A549 (cell line): ENCODE measurements at places on chromosomes 16 and 17.
A peak's percentile ranks its signal among the peaks of the same experiment; 100 is the strongest.

- no peak for DNase-seq
Observed at GRCh38 chr16:17291289-17291688, 179.5 kb downstream of the XYLT1 start.

GRCh38 chr17:47946929-47947397 is 5.6 kb downstream of the PNPO start:
- DNase-seq: peak; percentile 100

DNA sequence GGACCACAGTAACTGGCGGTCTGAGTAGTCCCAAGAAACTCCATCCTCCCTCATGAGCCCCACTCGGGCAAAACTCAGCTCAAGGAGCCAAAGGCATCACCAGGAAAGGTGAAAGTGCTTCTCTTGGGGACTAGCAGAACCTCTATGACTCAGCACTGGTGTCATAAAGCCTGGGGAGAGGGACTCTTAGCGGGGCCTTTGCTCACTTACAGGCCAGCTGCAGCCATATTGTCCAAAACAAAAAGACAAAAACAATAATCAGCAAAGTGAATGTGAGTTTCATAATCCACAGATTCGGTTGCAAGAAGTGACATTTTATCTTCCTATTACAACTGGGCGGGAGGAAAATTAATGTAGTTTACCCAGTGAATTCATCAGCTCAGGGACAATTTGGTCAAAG is at the start of gene TEKT5:
Gene TEKT5, minus strand, starts transcription at position 101 of the 400 bp plus-strand sequence. Its CDS starts 57 bp downstream, at position 44.
- no peak for DNase-seq

- DNase-seq: no peak
Observed at GRCh38 chr16:52411011-52411410, 135.9 kb downstream of the TOX3 start.

DNA sequence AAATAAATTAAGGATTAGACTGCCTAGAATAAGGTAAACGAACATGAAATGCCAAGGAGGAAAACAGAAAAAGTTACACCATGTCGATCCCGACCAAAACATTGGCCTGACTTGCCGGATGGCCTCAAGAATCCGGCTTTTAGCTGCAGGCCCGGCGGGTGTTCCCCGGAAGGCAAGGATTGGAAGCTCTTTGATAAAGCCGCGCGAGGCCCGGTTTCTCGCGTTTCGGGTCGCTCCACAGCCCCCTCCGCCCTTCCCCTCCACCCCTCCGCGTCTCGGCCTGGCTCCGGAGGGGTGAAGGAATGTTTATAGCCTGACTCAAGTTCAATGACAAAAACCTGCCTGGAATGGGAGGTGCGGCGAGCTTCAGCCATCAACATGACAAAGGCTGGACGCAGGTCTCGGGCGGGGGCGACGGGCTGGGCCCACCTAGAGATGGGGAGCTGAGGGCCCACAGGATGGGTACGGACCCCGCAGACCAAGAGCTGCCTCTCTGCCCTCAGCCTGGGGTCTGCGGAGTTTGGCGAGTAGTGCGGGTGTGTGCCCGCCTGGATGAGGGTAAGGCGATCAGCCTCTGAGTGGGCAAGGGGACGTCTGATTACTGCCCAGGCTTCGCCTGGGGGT is 2.6 kb downstream of the PRAC1 start:
- no peak for DNase-seq

DNA sequence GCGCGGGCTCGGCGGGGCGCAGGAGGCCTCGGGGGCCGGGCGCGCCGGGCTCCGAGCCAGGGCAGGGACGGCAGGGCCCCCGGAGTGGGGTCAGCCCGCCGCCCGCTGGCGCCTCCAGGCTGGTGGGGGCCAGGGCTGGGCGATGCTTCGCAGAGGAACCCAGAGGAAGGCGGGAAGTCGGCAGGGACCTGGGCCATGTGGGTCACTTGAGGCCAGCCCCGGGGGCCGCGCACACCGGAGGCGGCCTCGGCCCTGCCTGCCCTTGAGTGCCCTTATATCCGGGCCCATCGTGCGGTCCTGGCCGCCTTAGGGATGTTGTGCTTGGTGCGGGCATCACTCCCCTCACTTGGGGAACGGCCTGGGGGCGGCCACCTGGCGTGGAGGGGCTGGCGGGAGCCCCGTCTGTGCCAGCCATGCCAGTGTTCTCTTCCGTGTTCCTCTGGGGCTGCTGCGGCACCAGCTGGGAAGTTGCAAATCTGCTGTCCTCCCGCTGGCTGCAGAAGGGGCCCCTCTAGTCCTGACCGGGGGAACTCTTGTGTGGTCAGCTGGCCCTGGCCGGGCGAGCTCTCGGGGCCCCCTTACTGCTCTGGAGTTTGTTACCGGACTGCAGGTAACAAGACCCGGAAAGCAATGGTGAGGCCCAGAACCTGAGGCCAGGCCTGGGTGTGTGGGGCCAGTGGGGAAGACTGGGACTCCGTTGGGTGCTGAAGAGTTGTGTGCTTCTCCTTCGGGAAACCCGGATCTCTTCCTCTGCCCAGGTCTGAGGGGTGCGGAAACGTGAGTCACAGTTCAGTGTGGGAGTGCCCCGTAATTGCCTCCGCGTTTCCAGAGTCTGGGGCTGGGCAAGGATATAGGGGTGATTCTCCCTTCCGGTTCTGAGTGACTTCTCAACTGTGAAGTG is 849 bp downstream of the CAPN15 start:
- DNase-seq: no peak

GRCh38 chr17:6756425-6757031 is 682 bp downstream of the XAF1 start:
- no peak for DNase-seq

- peak; percentile 32 for DNase-seq
Observed at GRCh38 chr17:8791910-8792270, 7.3 kb downstream of the MFSD6L start.

DNA sequence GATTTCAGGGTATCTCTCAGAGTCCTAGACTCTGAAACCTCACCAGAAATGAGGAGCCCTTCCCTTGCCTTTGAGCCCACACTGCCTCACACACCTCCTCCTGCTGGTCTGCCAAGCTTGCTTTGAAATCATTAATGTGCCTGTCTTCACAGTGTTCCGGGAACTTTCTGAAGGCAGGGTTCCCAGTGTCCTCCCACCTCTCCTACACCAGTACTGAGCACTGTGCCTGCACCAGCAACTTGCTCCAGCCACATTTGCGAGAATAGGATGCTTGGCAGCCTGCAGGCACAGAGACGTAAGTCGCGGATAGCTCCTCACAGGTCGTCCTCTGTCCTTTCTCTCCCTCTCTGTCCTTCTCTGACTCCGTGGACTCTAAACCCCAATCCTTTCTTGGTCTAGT is 408.4 kb upstream of the EEF2KMT start:
- no peak for DNase-seq

DNA sequence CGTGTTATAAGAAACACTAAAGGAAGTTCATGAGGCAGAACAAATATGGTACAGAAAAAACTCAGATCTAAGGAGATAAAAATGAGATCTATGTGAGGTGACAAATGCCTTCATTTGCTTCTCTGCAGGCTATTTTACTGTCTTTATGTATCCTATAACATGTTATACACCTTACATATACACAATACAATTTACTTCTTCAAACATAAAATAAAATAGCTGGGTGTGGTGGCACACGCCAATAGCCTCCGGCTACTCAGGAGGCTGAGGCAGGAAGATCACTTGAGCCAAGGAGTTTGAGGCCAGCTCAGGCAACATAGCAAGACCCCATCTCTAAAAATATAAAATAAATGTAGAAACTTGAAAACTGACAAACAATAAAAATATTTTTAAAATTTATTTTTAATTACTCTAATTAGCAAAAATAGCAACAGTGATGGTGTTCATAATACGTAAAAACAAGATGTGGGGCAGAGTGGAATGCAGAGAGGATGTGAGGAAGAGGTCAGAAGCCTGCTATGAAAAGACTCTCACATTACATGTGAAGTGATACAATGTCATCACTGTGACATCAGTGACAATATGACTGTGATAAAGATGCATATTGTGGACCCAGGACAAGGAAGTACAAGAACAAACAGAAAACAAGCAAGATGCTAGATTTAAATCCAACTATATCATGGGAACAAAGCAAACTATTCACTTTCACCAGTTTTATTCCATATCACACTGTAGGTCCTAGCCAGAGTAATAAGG is 31.0 kb downstream of the VPS53 start:
- DNase-seq: no peak

- DNase-seq: no peak
Observed at GRCh38 chr17:17492085-17492484, 4.1 kb downstream of the RASD1 start.

- no peak for DNase-seq
Observed at GRCh38 chr17:15663176-15663575, 20.9 kb downstream of the TRIM16 start.

DNA sequence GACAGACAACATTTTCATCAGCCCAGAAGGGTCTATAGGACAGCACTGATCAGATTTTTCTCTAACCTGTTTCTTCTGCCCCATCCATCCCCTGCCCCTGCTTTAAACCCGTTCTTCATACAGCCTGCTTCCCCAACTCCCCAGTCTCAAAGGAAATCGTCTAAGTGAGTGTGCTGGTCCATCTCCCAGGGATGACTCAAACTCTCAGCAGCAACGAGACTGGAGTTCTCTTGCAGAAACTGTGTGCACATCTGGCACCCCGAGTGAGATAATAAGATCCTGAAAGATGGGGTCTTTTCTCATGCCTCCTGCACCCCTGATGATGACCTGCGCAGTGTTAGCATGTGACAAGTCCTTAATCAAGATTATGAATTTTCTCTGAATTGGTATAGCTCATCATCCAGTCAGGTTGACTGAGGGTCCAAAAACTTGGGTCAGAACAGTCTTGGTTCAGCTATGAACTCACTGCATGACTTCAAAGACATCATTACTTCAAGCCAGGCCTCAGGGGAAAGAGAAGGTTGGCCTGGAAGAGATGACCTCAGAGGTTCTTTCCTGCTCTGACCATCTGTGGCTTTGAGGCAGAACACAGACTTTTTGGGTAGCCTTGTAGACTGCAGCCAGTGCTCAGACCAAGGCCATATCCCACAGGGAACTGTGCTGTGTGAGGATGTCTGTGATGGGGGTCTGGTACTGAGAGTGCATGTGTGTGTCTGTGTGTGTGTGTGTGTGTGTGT is 117.9 kb downstream of the SPACA3 start:
- no peak for DNase-seq

DNA sequence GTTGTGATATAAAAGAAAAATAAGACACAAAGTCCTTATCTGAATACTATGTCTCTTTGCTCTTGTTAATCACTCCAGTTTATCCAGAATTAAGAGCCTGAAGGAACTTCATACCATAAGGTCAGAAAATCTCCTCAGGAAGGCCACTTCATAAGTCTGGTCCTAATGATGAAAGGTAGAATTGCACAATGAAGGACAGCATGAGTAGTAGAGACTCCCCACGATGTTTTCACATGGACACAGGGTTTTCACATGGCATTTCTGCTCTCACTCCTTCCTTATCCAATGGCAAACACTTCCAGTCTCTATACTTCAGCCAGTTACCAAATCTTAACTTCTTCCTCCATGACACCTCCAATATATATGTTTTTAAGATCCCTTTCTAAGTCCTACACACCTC is 10.2 kb upstream of the C17orf78 start:
- DNase-seq: peak; percentile 23

- DNase-seq: peak; percentile 69
Observed at GRCh38 chr17:9729735-9730420, 61.5 kb downstream of the DHRS7C start.

GRCh38 chr17:64491034-64491860 is 5.6 kb downstream of the POLG2 start:
- no peak for DNase-seq

DNA sequence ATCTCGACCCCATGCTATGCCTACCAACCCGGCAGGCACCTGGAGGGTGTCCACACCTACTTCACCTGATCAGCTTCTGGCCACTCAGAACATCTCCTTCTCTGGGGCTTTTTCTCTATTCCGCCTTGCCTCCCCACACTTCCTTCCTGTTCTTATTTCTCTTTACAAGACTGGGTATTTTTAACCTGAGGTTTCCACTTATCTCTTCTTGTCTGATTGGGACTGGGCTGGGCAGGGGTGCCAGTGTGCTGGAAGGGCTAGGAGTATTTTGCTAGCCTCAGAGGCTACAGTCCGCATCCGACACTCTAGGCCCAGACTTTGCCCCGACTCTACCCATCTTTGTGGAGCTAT is 26.2 kb upstream of the ZNF652 start:
- no peak for DNase-seq

GRCh38 chr16:73042807-73043206 is 5.1 kb downstream of the ZFHX3 start:
- DNase-seq: no peak

GRCh38 chr17:45221081-45222013 is at the start of gene FMNL1:
Gene FMNL1, plus strand, starts transcription at chr17:45221885. Its CDS starts 240 bp downstream, at chr17:45222125.
- no peak for DNase-seq

- no peak for DNase-seq
Observed at GRCh38 chr16:65662256-65662655, 540.4 kb upstream of the CDH11 start.

GRCh38 chr16:1010815-1011214 is 29.2 kb downstream of the SOX8 start:
- DNase-seq: no peak

DNA sequence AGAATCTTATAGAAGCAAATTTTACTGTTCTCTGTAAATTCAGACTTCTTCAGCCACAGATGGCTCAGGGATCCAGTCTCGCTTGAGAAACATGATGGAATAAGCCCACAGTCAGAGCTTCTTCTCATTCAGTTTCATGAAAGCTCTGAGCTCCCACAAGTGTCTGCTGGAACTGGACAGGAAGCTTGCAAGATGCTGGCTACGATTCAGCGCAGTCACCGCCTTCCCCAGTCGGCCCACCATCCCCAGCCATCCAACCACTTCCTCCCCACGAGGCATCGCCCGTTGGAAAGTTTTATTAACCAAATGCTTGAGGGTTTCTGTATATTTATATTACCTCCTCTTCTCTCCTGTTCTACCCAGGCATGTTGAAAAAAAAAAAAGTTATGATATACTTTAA is 171.7 kb downstream of the ZFHX3 start:
- no peak for DNase-seq

DNA sequence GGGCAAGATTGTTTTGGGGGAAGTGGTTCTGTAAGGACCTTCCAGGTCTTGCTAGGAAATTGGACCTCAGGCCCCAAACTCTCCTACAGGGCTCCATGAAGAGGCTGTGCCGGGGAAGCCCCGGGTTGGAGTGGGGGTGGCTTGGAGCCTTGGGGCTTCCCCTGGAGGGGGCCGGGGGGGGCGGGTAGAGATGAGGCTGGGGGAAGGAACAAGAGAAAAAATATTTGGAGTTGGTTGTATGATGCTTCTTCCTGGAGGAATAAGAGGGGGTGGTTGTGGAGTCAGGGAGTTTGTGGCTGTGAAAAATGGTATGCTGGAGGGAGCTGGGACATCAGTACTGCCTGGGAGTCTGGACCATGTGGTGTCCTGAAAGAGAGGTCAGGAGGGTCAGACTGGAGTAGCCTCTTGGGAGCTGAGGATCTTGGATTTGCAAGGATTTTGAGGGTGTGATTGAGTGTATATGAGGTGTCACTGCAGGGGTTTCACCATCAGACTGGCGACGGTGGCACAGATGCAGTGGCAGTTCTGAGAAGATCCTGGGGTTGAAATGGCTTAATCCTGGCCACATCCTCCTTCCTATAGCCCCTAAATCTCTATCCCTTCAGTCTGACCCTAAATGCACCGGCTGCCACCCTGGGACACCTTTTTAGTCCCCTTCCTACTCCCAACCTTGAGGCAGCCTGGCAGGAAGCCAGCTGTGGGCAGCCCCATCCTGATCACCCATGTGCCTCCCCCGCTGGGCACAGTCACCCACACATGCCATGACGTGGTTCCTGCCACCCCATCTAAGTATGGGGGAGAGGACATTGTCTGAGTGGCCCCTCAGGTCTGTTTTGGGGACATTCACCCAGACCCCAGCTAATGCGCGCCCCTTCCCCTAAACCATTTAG is 10.9 kb downstream of the RARA start:
- no peak for DNase-seq
